Fibroblast of skin of right biceps (primary cell): ENCODE measurements at places on chromosomes 16 and 17.

GRCh38 chr17:63293323-63294075 lies 152.6 kb downstream of the CYB561 start:
- DNase-seq = peak; percentile 81

- DNase-seq = no peak
Observed at GRCh38 chr16:86956437-86956836, 360.8 kb downstream of the C16orf95 start.

DNA sequence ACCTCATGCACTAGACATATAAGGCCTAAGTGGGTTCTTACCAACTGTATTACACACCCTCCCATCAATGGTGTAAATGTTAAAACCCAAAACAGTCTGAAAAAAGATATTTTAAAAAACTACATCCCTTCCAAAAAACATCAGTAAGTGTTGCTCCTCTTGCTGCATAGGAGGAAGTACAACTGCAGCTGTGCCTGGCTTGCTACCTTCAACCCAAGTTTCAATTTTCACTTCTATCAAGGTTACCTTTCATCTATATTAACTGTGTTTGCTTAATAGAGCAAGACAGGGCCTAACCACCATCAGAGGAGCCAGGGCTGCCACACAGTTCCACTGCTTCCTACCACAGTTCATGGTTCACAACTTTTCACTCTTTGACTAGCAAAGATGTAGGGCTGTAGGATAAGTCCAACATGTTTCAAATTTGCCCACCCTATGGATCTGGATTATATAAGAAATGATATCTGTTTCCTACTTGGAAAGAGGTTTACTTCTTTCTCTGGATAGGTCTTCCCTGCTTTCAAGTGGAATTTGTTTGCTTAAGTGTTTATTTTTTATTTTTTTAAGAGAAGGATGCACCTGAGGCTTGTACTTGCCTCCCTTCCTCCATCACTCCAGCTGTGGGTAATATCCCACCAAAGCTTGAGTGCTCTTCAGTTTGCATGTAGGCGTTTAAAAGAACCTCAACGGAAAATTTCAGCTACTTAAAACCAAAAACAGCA lies 56.7 kb downstream of the GRB7 start:
- no peak for DNase-seq

DNA sequence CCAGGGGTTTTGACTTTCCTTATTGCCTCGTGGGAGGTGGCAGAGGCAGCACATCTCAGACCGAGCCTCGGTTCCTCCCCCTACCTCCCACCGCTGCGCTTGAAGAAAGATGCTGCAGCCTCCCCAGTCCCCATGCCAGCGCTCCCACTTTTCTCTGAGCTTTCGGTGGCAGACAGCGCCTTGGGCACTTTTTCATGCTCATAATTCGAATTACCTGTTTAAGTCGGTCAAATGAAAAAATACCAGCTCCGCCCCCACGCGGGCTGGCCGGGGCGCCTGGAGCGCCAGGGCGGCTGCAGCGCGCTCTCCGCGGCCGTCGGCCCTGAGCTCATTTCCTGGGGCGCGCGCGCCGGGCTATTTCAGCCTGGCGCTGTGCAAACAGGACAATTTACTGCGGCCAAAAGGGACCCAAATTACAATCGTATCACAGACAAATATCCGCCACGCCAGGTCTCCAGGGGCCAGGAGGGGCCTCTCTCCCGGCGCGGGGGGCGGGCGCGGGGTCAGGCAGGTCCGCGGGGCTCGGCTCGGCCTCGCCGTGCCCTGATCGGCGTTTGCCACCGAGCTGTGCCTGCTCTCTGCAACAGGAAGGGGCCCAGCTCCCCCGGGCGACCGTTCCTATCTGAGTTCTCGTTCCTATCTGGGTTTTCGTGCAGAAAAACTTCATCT lies 45.0 kb downstream of the SOST start:
- DNase-seq = peak; percentile 40

GRCh38 chr16:11099672-11100205 lies 155.4 kb downstream of the CLEC16A start:
- no peak for DNase-seq

- no peak for DNase-seq
Observed at GRCh38 chr17:34820248-34820801, 140.9 kb downstream of the CCT6B start.

DNA sequence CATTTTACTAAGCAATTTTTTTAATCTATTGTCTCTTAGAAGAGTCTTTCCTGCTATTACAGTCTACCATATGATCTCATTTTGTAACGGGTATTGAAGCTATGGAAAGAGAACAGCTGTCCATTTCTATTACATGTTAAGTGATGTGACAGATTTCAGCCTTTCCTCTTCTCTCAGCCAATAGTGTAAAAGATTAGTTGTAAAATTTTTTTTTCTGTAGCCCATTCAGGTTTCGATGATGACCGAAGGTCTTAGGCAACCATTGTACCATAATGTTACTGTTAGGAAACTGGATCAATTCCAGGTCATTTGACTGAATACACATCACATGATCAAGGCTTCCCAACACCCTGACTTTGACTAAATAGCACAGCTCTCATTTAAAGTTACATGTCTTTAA lies 147.6 kb upstream of the HLF start:
- no peak for DNase-seq

GRCh38 chr17:77140878-77141767 lies at the start of gene SEC14L1:
Gene SEC14L1 (plus strand): TSS chr17:77140969. CDS start chr17:77143597, 2,628 bp downstream.
- DNase-seq = peak; percentile 35

DNA sequence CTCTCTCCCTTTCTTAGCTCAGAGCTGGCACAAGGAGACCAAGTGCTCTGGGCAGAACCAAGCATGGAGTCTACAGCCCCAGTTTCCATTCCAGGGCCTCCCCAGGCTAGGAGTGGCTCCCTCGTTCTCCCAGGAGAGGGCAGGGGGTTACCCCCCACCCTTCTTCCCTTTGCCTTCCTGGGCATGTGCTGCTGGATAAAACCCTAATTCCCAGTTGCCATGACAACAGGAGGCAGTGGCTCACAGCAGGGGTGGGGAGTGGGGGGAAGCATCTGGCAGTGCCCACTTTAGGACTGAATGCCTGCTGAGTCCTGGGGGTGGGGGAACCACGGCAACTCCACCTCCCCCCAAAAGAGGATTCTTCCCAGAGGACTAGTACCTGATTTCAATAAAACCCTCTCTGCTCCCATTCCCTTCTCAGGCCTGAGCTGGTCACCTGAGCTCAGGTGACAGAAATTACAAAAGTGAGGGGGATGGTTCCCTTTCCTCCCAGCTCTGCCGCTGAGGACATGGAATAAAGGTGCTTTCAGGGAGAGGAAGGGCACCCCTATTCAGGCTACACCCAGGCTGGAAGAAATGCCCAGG lies 1.8 kb downstream of the MPP2 start:
- DNase-seq = no peak

DNA sequence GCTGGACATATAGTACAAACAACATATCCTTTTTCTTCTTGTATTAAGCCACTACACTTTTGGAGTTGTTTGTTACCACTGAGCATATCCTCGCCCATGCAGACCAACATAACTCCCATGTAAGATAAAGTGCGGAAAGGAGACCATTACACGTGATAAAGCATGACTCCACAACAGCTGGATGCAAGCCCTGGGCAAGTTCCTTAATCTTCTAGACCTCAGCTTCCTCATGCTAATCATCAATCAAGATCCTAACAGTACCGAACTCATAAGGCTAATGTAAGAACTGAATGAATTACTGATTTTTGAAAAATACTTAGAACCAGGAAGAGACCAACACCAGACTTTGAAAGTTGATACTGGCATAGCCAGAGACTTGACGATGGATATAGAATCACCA lies 47.0 kb upstream of the GSG1L start:
- no peak for DNase-seq

GRCh38 chr16:70611785-70612303 lies 34.5 kb upstream of the IL34 start:
- no peak for DNase-seq

GRCh38 chr16:84085271-84085667 lies 31.5 kb downstream of the MBTPS1 start:
- no peak for DNase-seq

DNA sequence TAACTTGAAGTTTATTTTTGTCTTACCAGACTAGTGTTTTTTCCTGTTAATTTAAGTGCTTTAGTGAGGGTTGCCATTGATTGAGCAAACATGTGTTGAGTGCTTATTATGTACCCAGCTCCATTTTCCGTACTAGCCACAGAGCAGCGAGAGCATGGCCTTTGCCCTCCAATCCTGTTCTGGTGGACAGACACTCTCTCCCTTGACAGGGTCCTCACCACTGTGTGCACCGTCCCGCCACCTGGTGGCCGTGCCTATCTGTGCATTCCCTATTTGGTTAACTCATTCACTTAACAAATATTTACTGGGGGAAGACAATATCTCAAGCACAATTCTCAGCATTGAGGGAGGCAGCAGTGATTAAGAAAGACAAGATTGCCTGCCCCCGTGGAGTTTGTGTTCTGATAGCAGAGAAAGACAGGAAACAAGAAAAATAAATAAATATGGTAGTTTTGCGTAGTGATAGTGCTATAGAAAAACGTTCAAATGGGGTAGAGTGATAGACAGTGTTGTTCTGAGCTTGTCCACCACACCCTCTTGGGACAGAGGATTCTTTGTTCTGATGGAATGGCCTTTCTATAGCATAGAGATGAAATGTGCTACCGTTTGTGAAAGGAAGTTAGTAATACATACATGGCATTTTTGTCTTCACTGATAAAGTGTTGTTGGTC lies 13.0 kb downstream of the CDH13 start:
- peak; percentile 60 for DNase-seq

DNA sequence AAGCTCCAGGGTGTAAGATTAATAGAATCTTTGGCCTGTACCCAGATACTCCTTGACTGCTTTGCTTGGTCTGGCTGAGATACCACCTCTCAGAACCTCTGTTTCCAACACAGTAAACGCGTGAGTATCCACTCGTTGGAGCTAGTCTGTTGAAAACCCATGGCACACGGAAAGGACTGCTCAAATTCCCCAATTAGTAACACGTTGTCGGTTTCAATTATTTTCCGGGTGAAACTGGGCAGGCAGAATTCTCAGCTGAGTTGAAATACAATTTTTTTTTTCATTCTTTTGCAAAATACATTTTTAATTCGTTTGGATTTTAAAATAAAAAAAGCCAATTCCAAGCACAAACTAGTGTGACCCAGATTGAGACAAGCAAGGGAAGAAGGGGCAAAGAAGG lies 120.5 kb downstream of the MAF start:
- no peak for DNase-seq

DNA sequence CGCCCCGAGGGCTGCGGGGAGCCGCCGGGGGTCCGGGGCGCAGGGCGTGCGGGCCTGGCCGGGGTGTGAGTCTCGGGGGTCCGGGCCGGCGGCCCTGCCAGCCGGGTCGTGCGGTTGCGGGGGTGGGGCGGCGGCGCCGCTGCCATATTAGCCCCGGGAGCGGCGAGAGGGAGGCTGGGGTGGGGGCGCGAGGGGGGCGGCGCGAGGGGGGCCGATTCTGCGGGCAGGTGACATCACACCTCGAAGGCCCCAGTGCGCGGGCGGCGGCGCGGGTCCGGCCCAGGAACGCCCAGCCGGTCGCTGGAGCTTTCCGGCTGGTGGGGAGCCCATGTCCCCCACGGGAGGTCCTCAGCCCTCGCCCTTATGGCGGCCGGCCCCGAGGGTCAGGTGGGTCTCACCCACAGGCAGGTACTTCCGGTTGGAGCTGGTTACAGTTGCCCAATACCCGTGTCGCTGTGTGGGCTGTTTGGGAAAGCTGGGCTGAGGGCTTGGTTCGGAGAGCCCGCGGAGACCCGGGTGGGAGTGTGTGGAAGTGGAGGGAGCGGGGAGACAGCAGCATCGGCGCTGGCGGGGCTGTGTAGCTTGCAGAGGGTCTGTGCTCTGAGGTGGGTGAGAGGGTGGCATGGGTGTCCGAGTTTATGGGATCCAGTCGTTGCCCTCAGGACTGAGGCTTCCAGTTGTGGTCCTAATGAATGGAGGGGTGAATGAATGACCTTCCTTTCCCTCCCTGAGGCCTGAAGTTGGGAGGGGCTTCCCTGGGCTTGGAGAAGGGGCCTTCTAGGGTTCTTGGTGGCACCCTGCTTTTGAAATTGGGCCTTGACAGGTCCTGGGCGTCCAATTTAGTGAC lies 804 bp downstream of the ATP6V0C start:
- no peak for DNase-seq

DNA sequence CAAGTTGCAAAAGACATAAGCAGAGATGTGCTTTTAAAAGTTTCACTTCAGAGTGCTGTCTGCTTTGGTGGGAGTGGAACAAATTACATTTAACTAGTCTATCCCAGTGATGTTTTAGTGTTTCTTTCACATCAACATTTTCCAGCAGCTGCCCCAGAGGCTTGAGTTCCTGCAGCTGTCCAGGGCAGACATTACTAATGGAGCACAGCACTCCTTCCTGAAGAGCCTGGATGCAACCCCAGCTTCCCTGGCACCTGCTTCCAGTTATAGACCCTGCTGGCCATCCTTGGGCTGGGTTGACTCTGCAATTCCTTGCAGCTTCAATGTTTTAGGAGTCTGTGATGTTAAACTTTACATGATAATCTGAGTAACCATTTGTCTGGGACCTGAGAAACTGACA lies 61.4 kb upstream of the PIRT start:
- DNase-seq = no peak

DNA sequence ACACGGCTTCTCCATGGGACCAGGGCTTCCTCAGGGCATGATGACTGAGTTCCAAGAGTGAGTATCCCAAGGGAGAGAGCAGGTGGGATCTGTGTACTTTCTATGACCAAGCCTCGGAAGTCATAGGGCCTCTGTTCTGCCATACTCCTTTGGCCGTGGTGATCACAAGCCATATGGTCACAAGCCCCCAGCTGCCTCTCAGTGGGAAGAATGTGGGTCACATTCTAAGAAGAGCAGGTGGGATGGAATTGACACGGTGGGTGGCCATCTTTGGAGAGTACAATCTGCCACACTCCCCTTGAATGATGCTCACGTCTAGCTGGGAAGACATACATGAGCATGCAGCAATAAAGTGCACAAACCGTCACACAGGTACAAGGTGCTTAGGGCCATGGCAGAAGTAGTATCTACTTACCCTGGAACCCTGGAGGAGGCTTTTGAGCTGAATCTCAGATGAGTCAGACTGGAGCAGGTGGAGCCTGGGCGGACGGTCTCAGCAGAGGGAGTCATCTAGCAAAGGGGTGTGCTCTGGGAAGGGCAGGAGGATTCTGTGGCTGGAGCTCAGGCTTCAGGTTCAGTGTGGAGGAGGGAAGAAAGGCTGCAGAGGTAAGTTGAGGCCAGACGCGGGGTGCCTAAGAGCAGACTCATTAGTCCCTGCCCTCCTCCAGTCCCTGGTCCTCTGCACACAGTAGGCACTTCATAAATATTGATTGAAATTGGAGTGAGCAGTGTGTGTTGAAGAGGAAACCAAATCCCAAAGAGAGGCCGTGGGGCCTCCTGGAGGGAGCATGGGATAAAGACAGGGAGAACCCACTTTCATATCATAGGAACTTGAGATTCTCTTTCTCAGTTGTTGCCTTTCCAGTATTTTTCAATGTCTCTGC lies 26.6 kb downstream of the GOSR2 start:
- no peak for DNase-seq
